ENCODE measurements at places on chromosomes 2 and 18.

- DNase-seq = no peak
Measured at GRCh38 chr2:123720760-123721159, 304.3 kb upstream of the CNTNAP5 start.

DNA sequence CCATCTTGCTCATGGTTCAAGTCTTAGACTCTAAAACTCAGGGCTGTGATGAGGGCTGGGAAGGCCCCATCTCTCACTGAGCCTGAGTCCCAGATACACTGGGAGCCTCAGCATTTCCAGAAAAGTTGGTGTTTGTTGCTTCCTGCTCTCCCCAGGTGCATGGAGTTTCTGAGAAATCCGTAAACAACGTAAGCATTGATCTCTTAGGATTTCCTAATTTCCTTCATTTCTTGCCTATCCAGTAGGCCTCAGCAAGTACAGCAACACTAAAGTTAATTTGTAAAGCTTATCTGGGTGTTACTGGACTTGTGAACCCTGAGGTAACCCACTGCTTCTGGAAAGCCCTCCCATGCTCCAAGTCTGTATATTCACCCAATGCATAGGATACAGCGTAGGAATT is 199.4 kb upstream of the SIX3 start:
- no peak for DNase-seq

- no peak for DNase-seq
Measured at GRCh38 chr2:66573416-66573815, 138.5 kb downstream of the MEIS1 start.

DNA sequence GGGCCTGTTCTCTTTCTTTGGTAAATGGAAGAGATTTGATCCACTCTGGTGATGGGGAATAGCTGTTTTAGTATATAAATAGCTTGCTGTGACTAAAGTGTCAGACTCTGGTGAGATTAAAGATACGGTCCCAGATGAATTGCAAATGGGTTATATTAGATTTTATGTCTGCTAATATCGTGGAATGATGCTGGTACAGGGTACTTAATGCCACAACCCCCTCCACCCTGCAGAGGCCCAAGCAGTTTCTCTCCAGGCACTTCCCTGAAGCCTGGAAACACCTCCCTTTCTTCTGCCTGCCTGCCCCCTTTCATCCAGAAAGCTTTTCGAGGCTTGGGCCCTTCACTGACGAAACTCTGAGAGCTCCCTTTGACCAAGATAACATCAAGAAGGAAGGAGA is 21.4 kb upstream of the RFX8 start:
- no peak for DNase-seq

GRCh38 chr2:138493334-138493733 is 8.2 kb upstream of the SPOPL start:
- DNase-seq = no peak

GRCh38 chr2:201938156-201938775 is 95.4 kb upstream of the FZD7 start:
- DNase-seq = no peak

- DNase-seq = no peak
Measured at GRCh38 chr2:240478346-240479110, 43.1 kb downstream of the GPC1 start.

GRCh38 chr2:9991829-9992273 is 40.4 kb downstream of the GRHL1 start:
- DNase-seq = no peak

- no peak for DNase-seq
Measured at GRCh38 chr2:26729311-26729710, 34.8 kb upstream of the SLC35F6 start.

DNA sequence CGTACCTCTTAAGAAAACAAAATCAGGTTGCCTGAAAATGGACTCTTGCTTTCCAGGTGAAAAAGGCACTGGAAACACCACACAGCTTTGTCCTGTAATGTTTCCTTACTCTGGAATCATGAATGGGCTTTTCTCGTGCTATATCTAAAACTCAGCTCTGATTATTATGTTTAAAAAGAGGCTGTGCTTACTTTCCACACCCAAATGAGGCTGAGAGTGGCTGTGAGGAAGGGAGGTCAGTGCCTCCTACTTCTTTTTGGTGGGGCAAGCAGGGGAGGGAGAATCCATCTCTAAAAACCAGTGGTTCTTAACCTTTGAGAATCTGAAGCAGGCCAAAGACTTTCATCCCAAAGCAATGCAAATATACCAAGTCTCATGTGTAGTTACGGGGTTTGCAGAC is 148.6 kb downstream of the FAM210A start:
- no peak for DNase-seq

GRCh38 chr18:45441110-45441847 is 174.0 kb upstream of the SLC14A2 start:
- no peak for DNase-seq

Measured in activated CD4-positive, alpha-beta T cell treated with anti-CD3 and anti-CD28 coated beads, Interleukin-2, amount 50 U/mL, for 48 hours (primary cell).